ENCODE measurements at places on chromosomes 2 and 18. TPM values are rescaled to one million over a fixed set of nuclear protein-coding genes. Genes with fewer than 3 reads are reported as not detected.

SLC9A4 gene
- total RNA-seq, result not detected

PROKR1 gene
- not detected for total RNA-seq

REEP1 gene
- total RNA-seq, result 2.5 TPM

CRYGC gene
- not detected for total RNA-seq

TMEM182 gene
- 11.1 TPM for total RNA-seq

LCLAT1 gene
- total RNA-seq, result 11.3 TPM

NEU2 gene
- not detected for total RNA-seq

ANKRD53 gene
- total RNA-seq, result 0.12 TPM

GRCh38 chr2:8676191-8676920, 5.5 kb upstream of the ID2 start:
- peak; percentile 62 for DNase-seq

DNA sequence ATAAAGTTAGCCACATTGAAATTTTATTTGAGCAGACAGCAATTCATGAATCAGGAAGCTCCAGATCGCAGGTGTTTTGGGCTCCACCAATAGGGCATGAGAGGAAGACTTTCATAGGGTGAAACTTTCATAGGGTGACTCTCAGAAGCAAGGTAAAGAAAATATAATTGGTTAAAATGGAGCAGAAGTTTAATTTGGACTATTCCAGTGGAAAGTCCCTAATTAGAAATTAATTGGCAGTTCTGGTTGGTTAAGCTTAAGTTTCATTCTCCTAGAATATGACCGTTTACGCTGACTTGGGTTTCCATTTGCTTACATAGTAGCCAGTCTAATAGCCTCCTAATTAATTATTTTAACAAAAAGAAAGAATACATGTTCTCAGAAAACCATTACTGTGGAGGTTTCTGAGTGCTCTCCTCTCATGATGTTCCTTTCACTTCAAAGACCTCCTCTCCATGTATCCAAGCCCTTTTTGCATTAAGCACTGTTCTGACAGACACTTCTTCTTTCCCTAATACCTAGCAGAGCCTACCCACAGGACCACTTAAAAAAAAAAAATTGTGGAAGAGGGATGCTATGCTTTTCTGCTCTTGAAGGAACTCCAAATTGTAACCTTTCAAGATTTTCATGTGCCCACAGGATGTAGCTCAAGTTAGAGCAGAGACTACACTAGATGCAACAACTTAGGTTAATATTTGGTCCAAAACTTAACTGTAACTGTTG, 99.1 kb downstream of the MREG start:
- no peak for DNase-seq

GRCh38 chr2:200488169-200488568, 21.7 kb downstream of the KCTD18 start:
- no peak for DNase-seq

DNA sequence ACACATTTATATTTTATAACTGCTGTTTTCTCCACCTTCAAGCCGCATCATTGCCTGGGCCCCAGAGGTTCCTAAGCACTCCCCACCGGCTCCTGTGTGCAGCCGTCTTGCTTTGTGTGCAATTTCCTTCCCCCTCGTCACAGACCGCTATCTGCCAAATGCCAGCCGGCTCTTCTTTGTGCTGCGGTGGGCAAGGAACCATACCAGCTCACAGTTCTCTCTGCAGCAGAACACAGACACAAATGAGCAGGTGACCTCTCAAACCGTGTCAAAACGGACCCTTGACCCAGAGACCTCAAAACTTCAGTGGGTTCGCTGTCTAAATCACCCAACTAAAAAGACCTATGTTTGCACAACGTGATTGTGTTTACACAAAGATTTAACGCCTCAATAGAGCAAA, 58.2 kb downstream of the KLF7 start:
- no peak for DNase-seq

DNA sequence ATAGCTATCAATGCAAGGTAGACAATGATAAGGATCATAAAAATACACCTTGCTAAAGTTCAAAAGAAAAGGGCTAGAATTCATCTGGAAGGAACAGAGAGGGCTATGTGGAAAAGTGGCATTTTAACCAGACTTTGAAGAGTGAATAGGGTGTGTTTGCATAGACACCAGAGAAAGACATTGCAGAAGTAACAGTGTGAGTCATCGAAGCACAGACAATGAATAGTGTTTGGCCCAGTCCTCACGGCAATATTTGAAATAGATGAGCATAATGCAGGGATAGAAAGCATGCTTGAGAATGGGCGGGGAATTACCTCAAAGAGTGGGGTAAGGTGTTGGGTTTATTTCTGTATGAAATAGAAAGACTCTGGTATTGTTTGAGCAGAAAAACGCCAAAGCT, 24.2 kb downstream of the MYT1L start:
- no peak for DNase-seq

GRCh38 chr2:235216901-235217300, 265.1 kb downstream of the SH3BP4 start:
- DNase-seq, result no peak

DNA sequence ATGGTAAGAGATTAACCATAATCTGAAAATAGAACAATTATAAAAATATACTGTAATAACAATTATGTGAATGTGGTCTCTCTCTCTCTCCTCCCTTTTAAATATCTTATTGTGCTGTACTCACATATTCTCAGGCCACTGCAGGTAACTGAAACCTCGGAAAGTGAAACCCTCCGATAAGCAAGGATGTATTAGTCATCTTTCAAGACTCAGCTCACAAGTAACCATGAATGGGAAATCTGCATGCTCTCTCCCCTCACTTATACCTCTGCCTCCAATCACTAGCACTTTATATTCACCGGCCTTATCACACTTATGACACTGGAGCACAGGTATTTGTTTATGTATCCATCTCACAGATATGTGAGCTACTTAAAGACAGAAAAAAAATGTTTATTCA, 139.7 kb downstream of the LRP2 start:
- DNase-seq, result peak; percentile 2

DNA sequence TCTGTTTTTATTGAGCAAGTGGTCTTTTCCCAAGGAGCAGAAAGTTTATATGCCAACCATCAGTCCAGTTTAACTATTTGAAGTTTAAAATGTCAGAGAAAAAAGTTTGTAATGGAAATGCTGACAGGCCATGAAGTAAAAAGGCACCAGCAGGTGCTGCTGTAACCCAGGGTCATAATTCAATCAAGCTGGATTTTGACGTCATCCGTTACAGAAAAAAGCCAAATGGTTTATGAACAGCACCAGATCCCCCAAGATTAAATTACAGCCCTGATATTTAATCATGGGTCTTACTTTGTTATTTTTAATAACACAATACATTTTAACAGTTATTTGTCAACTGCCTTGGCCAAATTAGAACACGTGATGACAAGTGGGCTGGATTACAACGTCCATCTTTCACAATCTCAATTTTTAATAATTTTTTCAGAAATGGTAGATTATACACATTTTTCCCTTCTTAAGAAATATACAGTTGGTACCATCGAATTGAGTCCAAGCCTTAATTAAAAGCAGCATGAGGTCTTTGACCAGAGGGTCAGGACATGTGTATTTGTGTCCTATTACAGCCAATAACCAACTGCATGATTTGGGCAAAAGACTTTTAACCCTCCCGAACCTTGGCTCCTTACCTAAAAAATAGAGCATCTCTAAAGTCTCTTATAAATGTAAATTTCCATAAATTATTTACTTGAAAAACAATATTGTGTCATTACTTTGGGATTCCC, 10.0 kb downstream of the TCF4 start:
- no peak for DNase-seq

- DNase-seq, result no peak
Observed at GRCh38 chr2:135320465-135321355, 210.3 kb downstream of the ZRANB3 start.

- no peak for DNase-seq
Observed at GRCh38 chr18:36718705-36719328, 110.0 kb downstream of the TPGS2 start.

DNA sequence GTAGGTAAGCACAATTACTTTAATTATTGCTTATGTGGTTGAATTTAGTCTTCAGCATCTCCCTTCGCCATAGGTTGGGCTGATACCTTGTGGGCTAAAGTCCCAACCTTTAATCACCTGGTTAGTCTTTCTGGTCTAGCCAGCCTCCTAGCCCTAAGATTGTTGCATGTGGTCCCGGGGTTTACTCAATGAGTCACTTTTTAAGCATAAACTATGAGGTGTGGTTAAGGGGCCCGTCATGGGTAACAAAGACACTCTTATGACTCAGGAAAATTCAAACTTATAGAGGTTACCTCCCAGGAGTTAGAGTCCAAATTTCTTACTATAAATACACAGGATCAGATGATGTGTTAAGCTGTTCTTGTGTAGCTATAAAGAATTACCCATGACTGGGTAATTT, 841.6 kb downstream of the TRIB2 start:
- peak; percentile 15 for DNase-seq

DNA sequence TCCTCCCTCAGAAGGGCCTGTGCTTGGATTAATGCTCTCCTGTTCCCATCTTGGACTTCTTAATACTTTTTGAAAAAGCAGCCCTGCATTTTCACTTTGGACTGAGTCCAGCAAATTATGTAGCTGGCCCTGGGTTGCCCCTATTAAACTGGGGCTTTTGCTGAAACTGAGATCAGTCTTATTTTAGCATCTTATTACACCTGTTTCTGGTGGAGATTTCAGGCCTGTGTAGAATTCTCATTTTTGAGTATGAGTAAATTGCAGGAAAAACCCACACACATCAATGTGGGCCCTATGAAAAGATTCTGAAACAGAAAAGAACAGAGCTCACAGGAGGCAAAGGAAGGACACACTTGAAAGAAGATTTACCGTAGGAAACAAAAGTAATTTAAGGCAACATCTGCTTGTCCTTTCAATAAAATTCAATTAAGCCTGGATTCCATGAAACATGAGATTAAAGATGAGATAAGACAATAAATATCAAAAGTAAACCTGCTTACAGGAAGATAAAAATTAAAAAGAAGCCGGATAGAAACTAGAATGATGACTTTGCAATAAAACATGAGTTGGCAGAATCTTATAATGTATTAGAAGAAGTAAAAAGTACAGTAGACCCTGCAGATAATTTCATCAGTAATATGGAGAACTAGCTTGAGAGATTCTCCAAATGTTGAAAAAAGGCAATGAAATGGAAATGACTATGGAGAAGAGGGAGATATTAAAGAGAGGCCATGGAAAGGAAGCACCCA, 90.7 kb upstream of the GCFC2 start:
- no peak for DNase-seq

GRCh38 chr2:8115966-8116365, 565.9 kb upstream of the ID2 start:
- peak; percentile 54 for DNase-seq

- peak; percentile 31 for DNase-seq
Observed at GRCh38 chr2:168686452-168687191, 115.8 kb upstream of the NOSTRIN start.

- DNase-seq, result no peak
Observed at GRCh38 chr2:207619764-207620203, 5.4 kb downstream of the METTL21A start.

DNA sequence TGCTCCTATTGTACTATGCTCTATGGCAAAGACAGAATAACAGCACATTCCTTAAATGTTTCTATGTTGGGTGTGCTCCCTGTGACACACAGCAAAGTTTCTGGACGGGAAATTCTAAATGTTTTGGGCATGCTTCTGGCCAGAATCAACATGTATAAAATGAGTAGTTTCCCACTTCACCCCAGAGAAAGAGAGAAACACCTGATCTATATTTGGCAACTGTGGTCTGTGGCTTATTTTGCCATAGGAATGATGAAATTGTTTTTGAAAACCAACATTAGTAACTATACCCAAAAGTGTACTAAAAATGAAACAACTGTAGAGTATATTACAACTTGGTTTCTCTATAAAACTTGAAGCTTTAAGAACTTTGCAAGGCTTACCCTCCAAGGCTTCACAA, 89.1 kb downstream of the RAD51AP2 start:
- peak; percentile 29 for DNase-seq

- peak; percentile 17 for DNase-seq
Observed at GRCh38 chr2:106156305-106157296, 37.5 kb downstream of the UXS1 start.

DNA sequence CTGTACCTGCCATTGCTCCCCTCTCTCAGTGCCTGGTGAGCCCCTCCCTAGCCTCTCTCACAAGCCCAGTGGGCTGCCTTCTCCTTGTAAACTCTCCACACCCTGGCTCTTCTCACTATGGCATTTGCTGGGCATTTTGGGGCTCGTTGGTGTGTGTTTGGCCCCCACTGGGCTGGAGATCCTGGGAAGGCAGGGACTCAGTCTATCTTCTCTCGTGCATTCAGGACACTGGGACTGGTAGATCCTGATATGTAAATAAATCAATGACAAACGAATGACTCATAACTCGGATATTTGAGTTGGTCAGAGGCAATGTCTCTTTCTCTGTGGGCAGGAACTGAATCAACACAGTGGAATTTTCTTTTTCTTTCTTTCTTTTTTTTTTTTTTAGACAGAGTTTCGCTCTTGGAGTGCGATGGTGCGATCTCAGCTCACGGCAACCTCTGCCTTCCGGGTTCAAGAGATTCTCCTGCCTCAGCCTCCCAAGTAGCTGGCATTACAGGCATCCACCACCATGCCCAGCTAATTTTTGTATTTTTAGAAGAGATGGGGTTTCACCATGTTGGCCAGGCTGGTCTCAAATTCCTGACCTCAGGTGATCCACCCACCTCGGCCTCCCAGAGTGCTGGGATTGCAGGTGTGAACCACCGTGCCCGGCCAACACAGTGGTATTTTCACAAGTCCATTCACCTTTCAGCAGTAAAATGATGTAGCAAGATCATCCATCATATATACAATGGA, 144.6 kb upstream of the SPRED2 start:
- DNase-seq, result peak; percentile 96

- DNase-seq, result no peak
Observed at GRCh38 chr2:135997380-135997779, 12.0 kb upstream of the DARS1 start.

DNA sequence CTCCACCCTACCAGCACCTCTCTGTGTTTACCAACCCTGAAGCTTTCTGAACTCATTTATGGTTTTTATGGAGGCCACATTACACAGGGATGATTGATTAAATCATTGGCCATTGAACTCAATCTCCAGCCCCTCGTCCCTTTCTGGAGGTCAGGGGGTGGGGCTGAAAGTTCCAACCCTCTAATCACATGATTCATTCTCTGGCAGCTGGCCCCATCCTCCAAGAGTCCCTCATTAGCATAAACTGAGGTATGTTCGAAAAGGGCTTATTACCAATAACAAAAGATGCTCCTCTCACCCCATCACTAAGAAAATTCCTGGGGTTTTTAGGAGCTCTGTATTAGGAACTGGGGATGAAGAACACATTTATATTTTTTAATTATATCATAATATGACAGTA, 92.3 kb downstream of the DIS3L2 start:
- no peak for DNase-seq

DNA sequence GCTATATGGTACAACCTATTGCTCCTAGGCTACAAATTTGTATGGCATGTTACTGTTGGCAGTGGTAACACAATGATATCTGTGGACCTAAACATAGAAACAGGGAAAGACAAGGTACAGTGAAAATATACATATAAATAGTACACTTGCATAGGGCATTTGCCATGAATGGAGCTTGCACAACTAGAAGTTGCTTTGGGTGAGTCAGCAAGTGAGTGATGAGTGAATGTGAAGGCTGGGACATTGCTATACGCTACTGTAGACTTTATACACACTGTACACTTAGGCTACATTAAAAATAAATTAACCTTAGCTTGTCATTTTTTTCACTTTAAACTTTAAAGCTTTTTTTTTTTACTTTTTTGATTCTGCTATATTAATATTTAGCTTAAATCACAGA, 500.0 kb upstream of the SETBP1 start:
- DNase-seq, result no peak

Measured in M059J (cell line).